NCI-H2107 (cell line): ENCODE measurements at places on chromosomes 1 and 21.

DNA sequence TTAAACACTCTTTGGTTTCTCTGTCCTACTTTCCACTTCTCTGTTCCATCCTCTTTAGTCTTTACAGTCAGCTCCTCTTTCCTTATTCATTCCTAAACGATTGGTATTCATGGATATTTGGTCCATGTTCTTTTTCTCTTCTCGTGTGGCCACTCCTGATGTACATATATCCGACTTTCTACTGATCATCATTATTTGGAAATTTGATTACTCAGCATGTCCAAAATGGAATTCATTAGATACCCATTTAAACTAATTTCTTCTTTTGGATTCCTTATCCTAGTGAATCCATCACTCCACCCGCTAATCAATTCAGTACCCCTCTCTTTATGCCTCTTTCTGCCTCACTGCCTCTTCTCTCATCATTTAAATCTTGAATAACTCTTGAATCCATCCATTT is 43.8 kb upstream of the TNFSF18 start:
- DNase-seq: no peak

- DNase-seq: no peak
Observed at GRCh38 chr1:240999826-241000225, 357.2 kb downstream of the RGS7 start.

- DNase-seq: no peak
Observed at GRCh38 chr1:61343734-61344420, 261.5 kb downstream of the NFIA start.

DNA sequence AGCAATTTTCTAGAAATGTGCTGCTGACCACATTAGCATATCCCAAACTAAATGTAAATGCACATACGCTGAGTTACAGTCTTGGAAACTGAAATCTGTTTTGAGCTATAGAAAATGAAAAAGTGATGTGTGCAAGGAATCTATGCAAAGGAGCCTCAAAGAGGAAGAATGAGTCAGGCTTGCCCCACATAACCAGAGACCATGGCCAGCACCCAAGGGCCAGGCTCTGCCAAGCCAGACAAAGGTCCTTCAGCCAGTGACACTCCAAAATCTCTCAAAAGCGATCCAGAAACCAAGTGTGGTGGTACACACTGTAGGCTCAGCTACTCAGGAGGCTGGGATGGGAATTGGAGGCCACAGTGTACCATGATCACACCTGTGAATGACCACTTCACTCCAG is 195.2 kb downstream of the TOMM20 start:
- no peak for DNase-seq

- DNase-seq: no peak
Observed at GRCh38 chr1:55823541-55824250, 608.5 kb upstream of the USP24 start.

GRCh38 chr21:41779659-41780058 is 12.8 kb upstream of the RIPK4 start:
- no peak for DNase-seq
